Large intestine (tissue), 12 donors: ENCODE measurements at places on chromosomes 11 and 22. TPM values are rescaled to one million over a fixed set of nuclear protein-coding genes. Genes with fewer than 3 reads are reported as not detected.

GRCh38 chr11:124551189-124551588 lies 7.7 kb upstream of the OR8B12 start:
- H3K36me3 ChIP-seq, result no peaks in the 10 kb centered on the region
- H3K27ac ChIP-seq, result no peak overlapping the region
- DNase-seq, result no peak
- H3K4me1 ChIP-seq, result no peaks in the 10 kb centered on the region

DNA sequence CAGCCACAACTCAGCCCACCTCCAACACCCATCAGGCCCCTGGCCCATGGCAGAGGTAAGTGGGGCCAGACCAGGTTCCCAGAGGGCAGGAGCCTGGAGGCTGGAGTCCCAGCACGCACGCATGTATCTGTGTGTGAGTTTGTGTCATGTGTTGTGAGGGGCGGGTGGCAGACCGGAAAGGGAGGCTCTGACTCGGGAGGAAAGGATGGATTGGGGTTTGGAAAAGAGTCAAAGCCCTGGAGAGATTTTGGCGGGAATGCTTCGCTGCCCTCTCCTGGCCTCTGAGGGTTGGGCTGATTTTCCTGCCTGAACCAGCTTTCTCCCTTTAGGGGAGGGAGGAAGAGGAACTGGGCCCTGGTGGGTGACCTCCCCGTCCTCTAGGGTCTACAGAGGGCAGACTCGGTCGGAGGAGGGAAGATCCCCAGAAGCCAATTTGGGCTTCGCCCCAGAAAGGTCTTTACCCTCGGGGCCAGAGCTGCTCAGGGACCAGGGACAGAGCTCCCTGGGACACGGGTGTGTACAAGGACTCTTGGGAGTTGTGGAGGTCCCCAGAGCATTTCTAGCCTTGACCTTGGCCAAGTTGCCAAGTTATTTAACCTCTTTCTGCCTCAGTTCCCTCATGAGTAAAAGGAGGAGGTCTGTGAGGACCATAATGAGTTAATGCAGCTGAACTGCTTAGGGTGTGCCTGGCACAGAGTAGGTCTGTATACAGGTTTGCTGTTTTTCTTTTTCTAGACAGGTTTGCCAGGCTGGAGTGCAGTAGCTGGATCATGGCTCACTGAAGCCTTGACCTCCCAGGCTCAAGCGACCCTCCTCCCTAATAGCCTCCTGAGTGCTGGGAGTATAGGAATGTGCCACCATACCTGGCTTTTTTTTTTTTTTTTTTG lies 6.9 kb downstream of the C11orf68 start:
- H3K36me3 ChIP-seq, result peaks cover 6% of the 10 kb centered on the region
- H3K27ac ChIP-seq, result no peak overlapping the region
- H3K4me3 ChIP-seq, result no peak overlapping the region
- H3K4me1 ChIP-seq, result peaks cover 4% of the 10 kb centered on the region

DNA sequence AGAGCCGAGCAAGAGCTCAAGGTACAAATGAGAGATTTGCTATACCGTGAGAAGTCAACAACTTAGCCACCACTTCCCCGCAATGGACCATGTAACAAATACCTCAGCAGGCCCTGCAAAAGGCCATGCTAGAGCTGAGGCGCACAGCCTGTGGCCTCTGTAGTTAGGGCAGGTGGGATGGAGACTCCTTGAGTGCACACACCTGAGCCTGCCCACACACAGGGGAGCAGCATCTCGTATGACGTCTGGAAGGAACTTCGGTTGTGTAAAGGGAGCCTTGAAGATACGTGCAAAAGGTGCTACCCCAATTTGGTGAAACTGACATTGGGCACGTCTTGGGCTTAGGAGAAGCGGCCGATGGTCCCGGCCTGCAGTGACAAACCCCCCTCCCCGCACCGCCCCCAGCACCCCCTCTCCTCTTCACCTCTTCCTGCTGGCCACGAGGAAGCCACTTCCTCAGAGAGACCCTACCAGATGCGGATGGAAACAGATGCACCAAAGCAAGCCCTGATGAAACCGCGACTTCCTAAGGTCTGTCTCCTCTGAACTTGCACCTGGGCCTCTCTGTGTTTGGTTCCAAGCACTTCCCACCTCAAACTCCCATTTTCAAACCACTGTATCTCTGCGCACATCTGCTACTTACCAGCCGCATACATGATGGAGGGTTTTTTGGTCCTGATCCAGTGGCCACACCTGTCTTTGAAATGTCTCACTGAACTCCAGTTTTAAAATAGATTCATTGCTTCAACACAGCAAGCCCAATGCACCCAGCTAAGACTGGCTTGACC lies 10.6 kb downstream of the CDPF1 start:
- DNase-seq, result no peak
- peaks cover 19% of the 10 kb centered on the region for H3K4me1 ChIP-seq
- no peak overlapping the region for H3K27ac ChIP-seq
- no peaks in the 10 kb centered on the region for H3K27me3 ChIP-seq
- peaks cover 68% of the 10 kb centered on the region for H3K36me3 ChIP-seq

DNA sequence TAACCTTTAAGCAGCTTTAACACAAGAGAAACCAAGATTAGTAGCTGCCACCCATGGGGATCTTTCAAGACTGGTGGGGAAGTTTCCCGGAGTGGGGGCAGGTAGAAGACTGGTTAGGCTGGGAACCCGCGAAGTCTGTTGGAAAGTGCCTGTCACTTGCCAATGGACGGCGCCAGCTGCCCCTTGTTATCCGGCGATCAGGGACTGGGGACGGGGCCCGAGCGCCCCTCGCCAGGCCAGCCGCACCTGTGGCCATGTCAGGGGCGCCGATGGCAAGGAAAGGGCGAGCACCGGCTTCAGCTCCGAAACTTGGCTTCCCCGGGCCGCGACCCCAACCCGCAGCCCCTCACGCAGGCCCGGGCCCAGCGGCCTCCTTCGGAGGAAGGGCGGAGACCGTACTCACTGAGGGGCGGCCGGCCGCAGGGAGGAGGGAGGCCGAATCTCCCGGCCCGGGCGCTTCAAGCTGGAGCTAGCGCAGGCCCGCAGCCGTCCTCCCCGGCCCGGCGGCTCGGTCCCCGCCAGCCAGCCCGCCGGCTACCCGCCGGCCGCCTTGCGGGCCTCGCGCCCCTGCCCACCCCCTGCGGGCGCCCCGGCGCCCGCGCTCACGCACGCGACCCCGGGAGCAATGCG lies 539 bp downstream of the EIF4ENIF1 start:
- H3K4me1 ChIP-seq, result peaks cover 8% of the 10 kb centered on the region
- H3K36me3 ChIP-seq, result peaks cover 32% of the 10 kb centered on the region
- peak overlapping the region; percentile 92 for H3K4me3 ChIP-seq
- no peak for DNase-seq

HOATZ gene
- 0.01 TPM for polyA plus RNA-seq

CNIH2 gene
- 8.0 TPM for polyA plus RNA-seq
